ENCODE measurements at places on chromosomes 5 and 9. TPM values are rescaled to one million over a fixed set of nuclear protein-coding genes. Genes with fewer than 3 reads are reported as not detected.

- DNase-seq, result no peak
- no peaks in the 10 kb centered on the region for H3K27me3 ChIP-seq
- H3K36me3 ChIP-seq, result no peaks in the 10 kb centered on the region
- H3K4me3 ChIP-seq, result no peak overlapping the region
Measured at GRCh38 chr9:72274441-72274840, 90.6 kb downstream of the ZFAND5 start.

- no peak overlapping the region for H3K27ac ChIP-seq
- no peaks in the 10 kb centered on the region for H3K4me1 ChIP-seq
- no peak for DNase-seq
- no peaks in the 10 kb centered on the region for H3K36me3 ChIP-seq
Measured at GRCh38 chr5:136474466-136474865, 109.1 kb upstream of the TRPC7 start.

GRCh38 chr9:136759001-136759400 is 958 bp upstream of the LCN8 start:
- H3K27ac ChIP-seq, result no peak overlapping the region
- no peaks in the 10 kb centered on the region for H3K4me1 ChIP-seq
- no peak for DNase-seq

DNA sequence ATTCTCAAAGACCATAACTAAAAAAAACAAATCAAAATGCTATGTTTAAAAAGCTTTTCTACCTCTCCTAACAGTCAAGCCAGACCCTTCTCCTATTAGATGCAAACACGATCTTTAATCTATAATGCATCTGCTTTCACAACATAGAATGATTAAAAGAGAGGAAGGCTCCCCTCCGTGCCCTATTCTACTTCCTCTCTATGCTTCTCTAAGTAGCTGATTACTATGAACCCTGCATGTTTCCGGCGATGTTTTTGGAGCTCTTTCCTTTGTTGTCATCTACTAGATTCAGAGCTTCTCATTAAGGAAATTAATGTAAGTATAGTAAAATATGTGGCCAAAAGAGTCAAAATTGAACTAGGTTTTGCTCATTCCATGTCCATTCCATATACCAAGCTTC is 29.2 kb upstream of the CEP120 start:
- H3K27ac ChIP-seq, result no peak overlapping the region
- H3K36me3 ChIP-seq, result no peaks in the 10 kb centered on the region
- no peak overlapping the region for H3K4me3 ChIP-seq
- peaks cover 30% of the 10 kb centered on the region for H3K4me1 ChIP-seq

Gene SLC1A3
- 1.5 TPM for total RNA-seq

Gene GRM6
- total RNA-seq, result not detected

DNA sequence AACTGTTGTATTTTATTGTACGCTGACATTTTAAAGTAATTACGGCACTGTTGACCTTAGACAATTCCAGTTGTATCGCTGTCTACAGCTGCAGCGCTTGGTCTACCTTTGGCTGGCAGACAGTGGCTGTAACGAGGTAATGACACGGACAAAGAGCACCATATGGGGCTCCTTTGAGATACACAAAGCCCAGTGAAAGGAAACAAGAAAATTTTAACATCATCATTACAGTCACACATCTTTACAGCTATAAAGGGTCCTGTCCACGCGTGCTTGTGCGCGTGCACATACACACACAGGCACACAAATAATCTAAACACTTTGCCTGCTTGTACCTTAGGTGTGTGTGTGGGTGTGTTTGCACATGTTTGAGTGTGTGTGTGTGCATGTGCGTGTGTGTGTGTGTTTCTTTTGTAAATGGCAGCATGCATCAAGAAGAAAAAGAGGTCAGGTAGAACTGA is 946.0 kb downstream of the NR2F1-AS1 start:
- H3K27me3 ChIP-seq, result no peaks in the 10 kb centered on the region
- no peaks in the 10 kb centered on the region for H3K4me1 ChIP-seq
- H3K36me3 ChIP-seq, result no peaks in the 10 kb centered on the region
- no peak overlapping the region for H3K27ac ChIP-seq
- DNase-seq, result no peak

GRCh38 chr5:23583081-23583480 is 75.7 kb downstream of the PRDM9 start:
- DNase-seq, result no peak
- H3K27ac ChIP-seq, result no peak overlapping the region
- no peaks in the 10 kb centered on the region for H3K4me1 ChIP-seq
- no peaks in the 10 kb centered on the region for H3K36me3 ChIP-seq
- no peaks in the 10 kb centered on the region for H3K27me3 ChIP-seq
- H3K4me3 ChIP-seq, result no peak overlapping the region

DNA sequence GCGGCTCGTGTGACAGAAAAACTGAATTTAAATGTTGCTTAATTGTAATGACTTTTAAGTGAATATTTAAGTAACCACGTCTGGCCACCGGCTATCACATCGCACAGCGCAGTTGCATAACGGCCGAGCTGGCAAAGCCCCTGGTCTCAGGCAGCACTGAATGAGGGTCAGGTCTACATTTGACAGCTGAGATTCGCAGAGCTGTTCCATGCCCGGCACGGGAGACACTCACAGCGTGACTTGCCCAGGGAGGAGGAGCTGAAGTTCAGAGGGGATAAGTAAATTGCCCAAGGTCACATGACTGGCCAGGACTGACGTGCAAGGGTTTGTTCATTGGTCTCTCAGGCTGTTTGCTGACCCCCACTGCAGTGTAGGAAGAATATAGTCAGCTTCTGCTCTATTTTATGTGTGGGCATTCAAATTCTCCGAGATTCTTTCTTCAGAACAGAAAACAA is 17.4 kb upstream of the COL5A1 start:
- H3K4me3 ChIP-seq, result no peak overlapping the region
- H3K27ac ChIP-seq, result no peak overlapping the region
- H3K4me1 ChIP-seq, result no peaks in the 10 kb centered on the region
- H3K36me3 ChIP-seq, result no peaks in the 10 kb centered on the region

GRCh38 chr5:60972231-60972630 is 27.2 kb downstream of the NDUFAF2 start:
- no peaks in the 10 kb centered on the region for H3K27me3 ChIP-seq
- H3K36me3 ChIP-seq, result peaks cover 15% of the 10 kb centered on the region

DNA sequence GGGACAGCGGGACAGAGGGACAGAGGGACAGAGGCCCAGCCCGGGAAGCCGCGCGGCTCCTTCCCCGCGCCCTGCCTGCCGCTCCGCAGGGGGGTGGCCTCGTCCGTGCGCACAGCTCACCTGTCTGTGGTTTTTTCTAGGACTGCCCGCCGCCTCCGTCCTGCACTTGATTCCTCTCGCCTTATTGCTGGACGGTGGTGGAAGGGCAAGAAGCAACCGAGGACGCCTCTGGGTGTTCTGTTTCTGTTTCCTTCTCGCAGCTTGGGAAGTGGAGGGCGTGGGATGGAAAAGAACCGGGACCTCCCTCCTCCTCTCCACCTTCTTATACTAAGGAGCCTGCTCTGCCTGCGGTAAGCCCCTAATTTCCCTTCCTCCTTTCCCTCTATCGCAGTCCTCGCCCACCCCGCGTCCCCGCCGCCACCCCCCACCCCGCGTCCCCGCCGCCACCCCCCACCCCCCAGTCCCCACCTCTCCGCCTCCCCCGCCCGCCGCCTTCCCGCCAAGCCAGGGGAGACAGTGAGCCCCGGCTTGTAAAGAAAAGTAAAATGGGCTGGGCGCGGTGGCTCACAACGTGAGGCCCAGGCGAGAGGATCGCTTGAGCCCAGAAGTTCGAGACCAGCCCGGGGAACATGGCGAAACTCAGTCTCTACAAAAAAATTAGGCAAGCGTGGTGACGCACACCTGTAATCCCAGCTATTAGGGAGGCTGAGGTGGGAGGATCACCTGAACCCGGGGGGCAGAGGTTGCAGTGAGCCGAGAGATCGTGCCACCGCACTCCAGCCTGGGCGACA is 9.6 kb upstream of the FLT4 start:
- H3K27me3 ChIP-seq, result peaks cover 37% of the 10 kb centered on the region
- no peaks in the 10 kb centered on the region for H3K36me3 ChIP-seq
- no peak overlapping the region for H3K27ac ChIP-seq
- no peaks in the 10 kb centered on the region for H3K4me1 ChIP-seq
- no peak for DNase-seq

DNA sequence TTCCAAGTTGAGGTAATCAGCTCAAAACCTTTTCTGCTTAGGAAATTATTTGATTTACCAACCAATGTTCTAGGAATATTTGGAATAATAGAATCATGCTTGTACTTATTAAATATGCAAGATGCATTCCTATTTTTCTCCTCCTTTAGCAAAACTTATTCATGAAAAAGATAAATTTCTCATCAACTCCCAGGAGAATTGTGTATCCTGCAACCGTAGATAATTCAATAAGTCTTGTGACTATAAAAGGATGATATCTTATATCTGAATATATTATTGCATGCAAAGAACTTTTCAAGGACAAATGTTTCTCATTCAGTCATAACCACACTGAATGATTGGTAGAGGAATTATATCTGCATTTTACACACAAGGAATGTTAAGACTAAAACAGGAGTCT is 84.9 kb upstream of the CCNG1 start:
- no peaks in the 10 kb centered on the region for H3K4me1 ChIP-seq
- no peaks in the 10 kb centered on the region for H3K36me3 ChIP-seq
- H3K27ac ChIP-seq, result no peak overlapping the region
- peaks cover 10% of the 10 kb centered on the region for H3K27me3 ChIP-seq
- H3K4me3 ChIP-seq, result no peak overlapping the region

- H3K4me1 ChIP-seq, result peaks cover 19% of the 10 kb centered on the region
- no peak overlapping the region for H3K4me3 ChIP-seq
- no peak overlapping the region for H3K27ac ChIP-seq
- DNase-seq, result no peak
- no peaks in the 10 kb centered on the region for H3K36me3 ChIP-seq
Measured at GRCh38 chr5:122183098-122183787, 53.9 kb downstream of the ZNF474 start.

Gene PCDHA1
- total RNA-seq, result not detected

GRCh38 chr5:179648410-179648809 is 24.9 kb upstream of the HNRNPH1 start:
- no peaks in the 10 kb centered on the region for H3K36me3 ChIP-seq
- no peak for DNase-seq
- H3K27ac ChIP-seq, result no peak overlapping the region

GRCh38 chr9:83476513-83476912 is 61.7 kb downstream of the FRMD3 start:
- H3K27me3 ChIP-seq, result peaks cover under 1% of the 10 kb centered on the region
- peaks cover 27% of the 10 kb centered on the region for H3K4me1 ChIP-seq
- no peak overlapping the region for H3K27ac ChIP-seq
- no peak overlapping the region for H3K4me3 ChIP-seq

DNA sequence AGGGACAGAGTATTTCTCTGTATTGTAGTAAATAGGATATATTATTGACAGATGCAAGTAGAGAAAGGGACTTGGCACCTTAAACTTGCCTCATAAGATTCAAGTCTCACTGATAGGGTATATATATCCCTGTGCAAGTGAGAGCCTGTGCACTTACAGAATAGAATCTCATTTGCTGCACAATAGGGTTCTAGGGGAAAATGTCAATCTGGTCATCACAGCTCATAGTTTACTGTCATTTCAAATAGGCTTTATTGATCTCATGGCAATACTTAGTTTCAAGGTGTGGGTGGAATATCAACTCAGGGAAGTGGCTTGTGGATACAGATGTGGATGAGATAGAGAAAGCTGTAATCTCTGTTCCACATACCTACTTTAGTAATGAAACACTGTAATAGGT is 42.3 kb downstream of the TGFBR1 start:
- DNase-seq, result no peak
- H3K36me3 ChIP-seq, result peaks cover 26% of the 10 kb centered on the region
- peaks cover 28% of the 10 kb centered on the region for H3K4me1 ChIP-seq
- no peaks in the 10 kb centered on the region for H3K27me3 ChIP-seq
- H3K27ac ChIP-seq, result no peak overlapping the region
